Fibroblast of skin of right quadriceps (primary cell): ENCODE measurements at places on chromosomes 12 and 14.

- DNase-seq: no peak
These were observed 128.0 kb upstream of the OVCH1 start for GRCh38 chr12:29625359-29625953.

- no peak for DNase-seq
These were observed 1.5 kb downstream of the SLC7A8 start for GRCh38 chr14:23181946-23182345.

DNA sequence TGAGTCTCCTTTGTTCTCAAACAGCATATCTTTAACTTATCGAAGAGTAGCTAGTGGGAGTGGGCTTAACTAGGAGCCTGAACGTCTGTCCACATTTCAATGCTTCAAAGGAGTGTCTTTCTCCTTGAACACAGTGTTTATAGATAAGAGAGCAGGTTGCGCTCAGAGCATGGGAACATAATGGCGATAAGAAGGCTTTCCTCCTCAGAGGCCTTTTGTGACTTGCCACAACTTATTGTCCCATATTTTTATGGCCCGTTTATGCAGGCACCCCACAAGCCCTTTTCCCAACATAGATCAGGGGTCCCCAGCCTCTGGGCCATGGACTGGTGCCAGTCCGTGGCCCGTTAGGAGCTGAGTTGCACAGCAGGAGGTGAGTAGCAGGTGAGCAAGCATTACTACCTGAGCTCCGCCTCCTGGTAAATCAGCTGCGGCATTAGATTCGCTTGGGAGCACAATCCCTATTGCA, 2.6 kb upstream of the DDX47 start:
- DNase-seq: no peak

- DNase-seq: no peak
These were observed 28.1 kb upstream of the CFL2 start for GRCh38 chr14:34742270-34743115.

DNA sequence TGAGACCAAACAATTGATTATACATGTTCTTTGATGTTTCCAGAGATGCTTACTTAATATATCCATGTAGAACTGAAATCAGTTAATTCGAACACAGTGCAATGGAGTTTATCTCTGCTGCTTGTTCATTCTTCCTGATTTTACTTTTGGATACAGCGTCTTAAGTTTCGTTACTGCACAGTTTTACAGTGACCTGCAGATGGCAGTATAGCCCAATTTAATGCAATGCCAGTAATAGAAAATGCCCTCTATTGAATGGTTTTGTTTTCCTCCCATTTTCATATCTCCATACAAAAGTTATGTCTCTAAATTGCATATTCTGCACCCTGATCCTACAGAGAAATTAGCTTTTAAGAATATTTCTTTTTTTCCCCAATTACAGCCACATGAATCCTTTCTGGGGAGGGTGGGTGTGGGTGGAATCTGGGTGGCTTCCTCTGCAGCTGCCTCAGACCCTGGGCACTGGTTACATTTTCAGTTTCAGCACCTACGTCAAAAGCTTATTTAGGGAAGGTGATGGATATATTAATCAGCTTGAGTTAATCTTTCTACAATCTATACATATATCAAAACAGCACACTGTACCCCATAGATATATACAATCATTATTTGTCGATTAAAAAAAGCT, 101.1 kb upstream of the DCD start:
- peak; percentile 27 for DNase-seq

- DNase-seq: peak; percentile 21
These were observed 219.6 kb downstream of the CCDC91 start for GRCh38 chr12:28409892-28410291.

DNA sequence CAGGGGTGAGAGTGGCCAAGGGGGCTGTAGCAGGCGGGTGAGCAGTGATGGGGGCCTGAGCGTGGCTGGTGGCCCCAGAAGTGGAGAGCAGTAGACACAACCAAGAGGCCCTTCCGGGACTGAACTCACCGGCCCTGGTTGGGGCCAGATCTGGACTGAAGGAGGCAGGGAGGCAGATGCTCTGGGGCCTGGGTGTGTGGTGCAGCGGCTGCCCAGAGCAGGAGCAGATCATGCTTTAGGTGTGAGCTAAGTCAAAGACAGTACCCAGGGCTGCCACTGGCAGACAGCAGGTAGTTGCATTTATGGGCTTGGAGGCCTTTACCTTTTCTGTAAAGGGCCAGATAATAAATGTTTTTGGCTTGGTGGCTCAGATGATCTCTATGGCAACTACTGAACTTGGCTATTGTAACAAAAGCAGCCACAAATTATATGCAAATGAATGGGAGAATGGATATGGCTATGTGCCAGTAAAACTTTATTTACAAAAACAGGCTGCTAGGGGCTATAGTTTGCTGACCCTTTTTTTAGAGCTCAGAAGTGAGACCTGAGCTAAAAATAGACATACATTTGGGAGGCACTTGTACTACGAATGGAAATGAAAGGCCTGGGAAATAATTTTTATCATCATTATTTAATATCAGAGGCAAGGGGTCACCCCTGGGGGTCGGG, 25.6 kb downstream of the SETD1B start:
- no peak for DNase-seq

- peak; percentile 51 for DNase-seq
These were observed 904 bp downstream of the CACNA1C start for GRCh38 chr12:2053691-2054090.

DNA sequence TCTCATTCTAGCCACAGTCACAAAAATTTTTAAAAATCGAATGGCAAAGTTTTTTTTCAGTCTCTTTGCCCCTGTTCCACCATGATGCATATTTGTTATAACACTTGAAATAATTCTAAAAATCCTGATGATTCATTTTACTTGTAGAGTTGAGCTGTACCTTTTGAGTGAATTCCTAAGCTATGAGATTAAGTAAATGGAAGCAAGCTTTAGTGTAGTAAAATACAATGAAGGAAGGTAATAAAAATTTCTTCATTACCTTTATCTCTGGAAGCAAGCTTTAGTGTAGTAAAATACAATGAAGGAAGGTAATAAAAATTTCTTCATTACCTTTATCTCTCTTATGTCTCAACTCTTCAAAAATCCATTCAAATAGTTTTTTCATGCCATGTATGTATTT, 46.1 kb downstream of the TMTC3 start:
- peak; percentile 35 for DNase-seq

- no peak for DNase-seq
These were observed 1.7 kb downstream of the PRMT8 start for GRCh38 chr12:3492793-3493042.

- DNase-seq: no peak
These were observed 176.7 kb downstream of the ADGRD1 start for GRCh38 chr12:131130311-131130911.

- peak; percentile 64 for DNase-seq
These were observed 18.1 kb upstream of the MED13L start for GRCh38 chr12:116295327-116296263.

DNA sequence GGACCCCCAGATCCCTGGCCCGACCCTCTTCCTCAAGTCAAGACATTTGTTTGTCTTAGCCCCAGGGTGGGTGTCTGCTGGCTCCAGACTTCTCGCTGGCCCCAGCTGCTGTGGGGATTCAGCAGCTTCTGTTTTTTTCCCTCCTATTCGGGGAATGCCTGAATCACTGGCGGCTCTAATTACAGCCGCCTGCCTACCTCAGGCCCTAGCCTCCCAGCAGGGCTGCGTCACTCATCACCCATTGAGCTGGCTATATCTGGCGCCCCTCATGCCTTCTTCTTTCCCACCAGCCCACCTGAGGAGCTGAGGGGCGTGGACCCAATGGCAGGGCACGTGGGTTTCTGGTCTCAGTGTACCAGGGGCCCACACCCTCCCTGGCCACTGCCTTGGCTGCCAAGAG, 10.1 kb downstream of the KRT80 start:
- DNase-seq: peak; percentile 89

DNA sequence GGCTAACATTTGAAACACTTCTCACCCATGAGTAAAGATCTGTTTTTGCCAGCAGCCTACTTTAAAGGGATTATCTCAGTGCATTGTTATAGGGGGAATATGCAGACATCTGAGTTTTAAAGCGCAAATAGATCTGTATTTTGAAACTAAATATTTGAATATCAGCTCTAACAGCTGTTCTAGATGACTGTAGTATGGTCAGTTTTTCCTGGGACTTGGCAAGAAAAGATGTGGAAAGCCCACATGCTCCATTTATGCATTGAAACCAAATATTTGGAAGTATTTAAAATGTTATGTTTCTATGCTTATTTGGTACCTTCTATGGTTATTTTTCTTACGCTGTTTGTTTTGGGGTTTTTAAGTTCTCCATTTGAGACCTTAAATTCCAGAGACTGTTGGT, 41.7 kb downstream of the RIC8B start:
- no peak for DNase-seq

DNA sequence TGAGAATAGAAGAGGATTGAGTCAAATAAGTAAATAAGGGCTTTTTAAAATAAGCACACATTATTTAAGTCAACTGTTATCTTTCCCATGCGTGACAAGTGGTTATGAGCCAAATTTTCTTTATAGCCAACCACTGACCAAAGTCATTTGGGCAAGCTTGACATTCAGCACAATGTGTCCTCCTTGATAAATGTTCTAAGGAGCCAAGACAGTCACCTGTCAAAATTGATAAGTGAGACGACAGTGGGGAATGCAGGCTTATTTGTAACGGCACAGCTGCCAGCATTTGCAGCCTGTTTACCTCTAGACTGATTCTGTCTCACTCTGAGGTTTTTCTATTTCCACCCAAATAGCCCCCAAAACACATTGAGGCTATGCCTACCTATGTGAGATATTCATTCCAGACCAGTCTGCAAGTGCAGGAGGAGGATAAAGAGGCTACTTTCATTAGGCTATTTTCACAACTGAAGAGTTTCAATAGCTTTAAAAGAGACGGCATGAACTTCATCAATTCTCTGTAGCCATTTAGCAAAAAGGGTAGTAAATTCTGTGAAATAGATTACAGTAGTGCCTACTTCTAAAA, 339.5 kb downstream of the PDZRN4 start:
- no peak for DNase-seq

DNA sequence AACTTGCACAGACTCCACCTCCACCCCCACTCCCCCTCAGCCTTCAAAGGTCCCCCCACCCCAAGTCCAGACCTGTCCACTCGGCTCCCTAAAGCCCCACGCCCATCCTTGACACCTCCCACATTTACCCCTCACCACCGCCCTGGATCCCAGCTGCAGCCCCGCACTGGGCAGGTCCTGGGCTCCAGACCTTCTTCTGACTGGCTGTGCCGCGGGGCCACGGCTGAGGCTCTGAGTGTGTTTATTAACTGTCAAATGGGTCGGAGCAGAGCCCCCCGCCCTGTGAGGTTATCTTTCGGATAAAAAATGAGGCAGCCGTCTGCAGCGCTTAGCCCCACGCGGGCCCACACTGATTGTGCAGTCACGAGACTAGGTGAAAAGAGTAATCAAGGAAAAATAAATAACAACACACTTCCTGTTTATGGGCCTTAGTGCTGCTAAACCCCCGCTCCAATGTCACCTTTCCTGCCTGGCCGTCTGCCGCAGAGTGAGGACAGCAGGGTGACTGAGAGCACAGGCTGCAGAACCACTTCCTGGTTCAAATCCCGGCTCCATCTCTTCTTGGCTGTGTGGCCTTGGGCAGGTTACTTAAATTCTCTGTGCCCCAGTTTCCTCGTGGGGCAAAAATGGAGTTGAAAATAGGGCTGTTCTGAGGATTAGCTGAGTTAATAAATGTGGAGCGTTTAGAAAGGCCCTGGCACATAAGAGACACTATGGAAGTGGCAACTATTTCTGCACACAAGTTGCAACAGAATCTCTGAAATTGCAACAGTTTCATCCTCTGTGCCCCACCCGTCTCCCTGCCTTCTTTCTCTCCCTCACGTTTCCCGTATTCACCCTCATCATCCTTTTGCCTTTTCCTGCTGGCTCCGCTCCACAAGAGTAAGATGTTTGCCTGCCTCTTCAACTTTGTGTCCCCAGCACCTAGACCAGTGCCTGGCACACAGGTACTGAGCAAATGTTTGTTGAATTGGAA, 9.4 kb downstream of the SETD1B start:
- DNase-seq: no peak

- DNase-seq: no peak
These were observed 25.9 kb downstream of the SPX start for GRCh38 chr12:21551841-21552465.

- no peak for DNase-seq
These were observed 69.5 kb upstream of the FERMT2 start for GRCh38 chr14:53020193-53020932.

- peak; percentile 70 for DNase-seq
These were observed 168.1 kb downstream of the BCAT1 start for GRCh38 chr12:24780697-24781368.

DNA sequence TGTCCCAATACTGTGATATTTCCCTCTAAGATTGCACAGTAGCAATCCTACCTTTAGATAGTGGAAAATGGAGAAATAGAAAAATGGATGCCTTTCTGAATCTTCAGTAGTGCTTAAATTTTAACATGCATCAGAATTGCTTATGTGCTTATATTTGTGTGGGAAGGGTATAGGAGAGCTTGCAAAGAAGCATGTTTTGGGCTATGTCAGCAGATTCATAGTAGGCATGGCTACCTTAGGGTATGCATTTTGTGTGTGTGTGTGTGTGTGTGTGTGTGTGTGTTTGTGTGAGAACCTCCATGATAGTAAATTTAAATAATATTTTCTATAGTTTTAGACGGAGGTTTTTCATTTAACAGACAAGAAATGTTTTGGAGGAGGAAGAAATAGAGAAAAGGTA, 38.3 kb downstream of the NEUROD4 start:
- no peak for DNase-seq

GRCh38 chr14:31945074-31945613, 132.0 kb upstream of the ARHGAP5 start:
- no peak for DNase-seq

GRCh38 chr12:105832021-105832420, 306.7 kb downstream of the NUAK1 start:
- DNase-seq: no peak

DNA sequence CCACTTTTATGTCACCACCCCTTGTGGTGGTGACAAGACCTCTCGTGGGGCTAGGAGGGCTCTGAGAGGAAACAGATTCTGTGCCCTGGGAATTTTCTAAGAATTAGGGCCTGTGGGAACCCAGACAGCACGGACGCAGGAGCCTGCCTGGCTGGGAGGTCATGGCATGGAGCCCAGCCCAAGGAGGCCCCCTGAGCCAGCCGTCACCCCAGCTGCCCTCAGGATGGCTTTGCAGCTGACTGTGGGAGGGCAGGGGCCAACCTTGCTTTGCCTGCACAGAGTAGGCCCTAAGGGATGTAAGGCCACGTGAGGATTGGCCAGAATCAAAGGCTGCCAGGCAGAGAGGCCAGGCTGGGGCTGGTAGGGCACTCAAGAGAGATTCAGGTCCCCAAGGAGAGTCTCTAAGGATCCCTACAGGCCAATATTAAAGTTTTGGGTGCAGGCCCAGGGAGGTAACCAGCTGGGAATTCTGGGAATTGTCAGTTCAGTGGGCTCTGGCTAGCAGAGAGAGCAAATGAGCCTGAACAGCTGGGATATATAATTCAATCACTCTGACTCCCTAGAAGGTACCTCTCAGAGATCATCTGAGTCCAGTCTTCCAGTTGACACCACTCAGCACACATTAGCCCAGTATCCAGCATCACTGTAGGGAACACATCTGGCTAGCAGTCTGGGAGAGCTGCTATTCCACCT, 6.4 kb downstream of the LTBP2 start:
- no peak for DNase-seq

DNA sequence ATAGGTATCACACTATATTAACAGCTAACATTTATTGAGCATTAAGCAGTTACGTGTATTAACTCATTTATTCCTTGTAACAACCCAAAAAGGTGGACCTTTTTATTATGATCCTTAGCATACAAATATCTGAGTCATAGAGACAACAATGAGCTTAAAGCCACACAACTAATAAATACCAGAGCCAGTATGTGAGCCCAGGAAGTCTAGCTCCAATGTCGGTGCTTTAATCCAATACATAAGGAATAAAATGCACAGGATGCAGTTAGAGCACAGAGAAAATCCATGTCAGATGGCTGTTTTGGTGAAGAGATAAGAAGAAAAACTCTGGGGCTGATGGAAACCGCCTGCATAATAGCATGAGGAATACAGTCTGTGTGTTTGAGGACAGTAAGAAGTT, 888.6 kb downstream of the TMTC2 start:
- no peak for DNase-seq
